ENCODE measurements at places on chromosomes 7 and 10.
A peak's percentile ranks its signal among the peaks of the same experiment; 100 is the strongest.

DNA sequence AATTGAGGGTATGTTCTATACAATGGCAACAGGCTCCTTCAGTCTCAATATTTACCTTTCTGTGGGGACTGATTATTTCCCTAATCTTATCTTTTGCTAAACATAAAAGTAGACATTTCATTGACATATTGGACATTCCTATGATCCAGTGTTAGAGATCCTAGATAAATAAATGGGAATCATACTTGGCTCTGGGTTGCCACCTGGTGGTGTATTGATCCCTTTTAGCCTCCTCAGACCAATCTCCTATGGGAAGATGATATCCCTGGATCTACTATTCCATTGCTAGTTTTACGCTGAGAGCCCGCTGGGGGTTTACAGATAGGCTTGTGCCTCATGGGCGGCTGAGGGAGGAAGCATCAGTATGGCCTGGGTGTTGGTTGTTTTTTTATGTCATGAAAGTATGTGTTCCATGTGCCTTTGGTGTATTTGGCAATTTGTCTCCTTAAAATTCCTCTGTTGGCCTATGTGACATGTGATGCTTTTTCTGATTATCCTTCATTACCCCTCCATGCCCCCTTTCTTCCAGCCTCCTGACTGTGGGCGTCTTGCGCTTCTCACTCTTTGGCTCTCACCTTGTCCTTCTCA is 18.8 kb downstream of the CELF2 start:
- peak; percentile 51 for DNase-seq

GRCh38 chr7:28155019-28155660 is 25.5 kb downstream of the JAZF1 start:
- DNase-seq, result peak; percentile 76

DNA sequence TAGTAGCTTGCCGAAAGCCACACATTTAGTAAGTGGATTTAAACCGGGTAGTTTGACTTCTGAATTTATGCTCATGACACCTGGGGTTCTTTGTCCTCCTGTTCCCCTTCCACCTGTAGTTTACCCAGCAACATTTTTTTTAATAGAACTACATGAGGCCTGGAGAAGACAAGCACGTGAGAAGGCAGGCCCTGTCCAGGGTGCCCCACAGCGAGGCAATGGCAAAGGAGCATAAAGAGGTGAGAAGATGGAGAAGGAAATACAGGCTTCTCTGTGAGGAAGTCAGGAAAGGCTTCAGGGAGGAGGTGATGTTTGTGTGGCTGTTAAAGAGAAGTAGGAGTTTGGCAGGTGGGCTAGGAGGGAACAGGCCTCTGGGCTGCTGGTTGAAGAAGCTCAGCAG is 50.3 kb upstream of the LAMB1 start:
- DNase-seq, result no peak

GRCh38 chr10:3500408-3500856 is 284.6 kb downstream of the KLF6 start:
- DNase-seq, result no peak

DNA sequence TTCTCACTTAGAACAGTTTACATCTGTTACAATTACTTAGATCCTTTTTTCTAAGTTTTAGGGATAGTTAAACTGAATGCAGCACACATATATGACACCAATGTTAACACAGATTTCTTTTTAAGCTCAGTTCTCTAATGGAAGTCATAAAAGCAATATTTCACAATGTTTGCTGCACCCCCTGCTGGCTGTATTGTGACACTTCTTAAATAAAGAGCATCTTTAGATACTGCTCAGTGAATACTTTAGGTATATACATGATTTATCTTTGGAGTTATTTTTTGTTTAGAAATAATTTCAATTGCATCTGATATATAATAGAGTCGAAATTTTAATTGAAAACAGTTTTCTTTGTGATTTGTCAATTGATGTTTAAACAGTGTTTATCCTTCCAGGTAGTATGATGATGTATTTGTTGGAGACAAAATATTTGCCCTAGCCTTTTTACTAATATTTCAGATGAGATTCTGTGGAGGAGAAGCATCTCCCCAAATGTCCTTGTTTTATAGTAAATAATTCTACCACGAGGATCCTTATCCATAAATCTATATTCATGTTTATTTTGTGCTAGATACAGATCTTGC is 174.4 kb downstream of the ST7 start:
- peak; percentile 86 for DNase-seq

DNA sequence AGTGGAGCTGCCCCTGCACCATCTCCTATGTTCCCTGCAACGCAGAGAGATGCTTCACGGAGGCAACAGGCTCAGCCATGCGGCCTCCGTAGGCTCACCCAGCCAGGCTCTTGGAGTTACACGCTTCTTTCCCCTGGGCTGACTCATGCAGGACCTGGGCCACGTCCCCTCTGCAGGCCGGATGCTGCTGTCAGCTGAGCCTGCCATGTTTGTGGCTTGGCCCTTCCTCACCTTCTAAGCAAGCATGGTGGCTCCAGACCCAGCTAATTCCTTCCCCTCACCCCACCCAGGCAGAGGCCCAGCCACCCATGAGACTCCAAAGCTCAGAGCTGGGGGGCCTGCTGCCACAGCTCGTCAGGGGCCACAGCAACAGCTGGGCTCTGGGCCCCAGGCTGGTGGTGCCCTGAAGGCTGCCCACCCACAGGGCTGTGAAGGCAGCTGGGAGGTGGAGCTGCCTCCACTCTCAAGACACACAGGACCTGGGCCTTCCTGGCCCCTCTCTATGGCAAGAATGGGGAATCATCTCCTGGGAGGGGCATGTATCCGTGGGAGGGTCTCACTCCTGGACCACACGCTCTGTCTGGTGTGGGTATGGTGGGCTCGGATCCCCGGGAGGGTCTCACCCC is 219.6 kb downstream of the ELFN1 start:
- DNase-seq, result peak; percentile 20

GRCh38 chr10:51867956-51868355 is 168.6 kb upstream of the CSTF2T start:
- peak; percentile 6 for DNase-seq

DNA sequence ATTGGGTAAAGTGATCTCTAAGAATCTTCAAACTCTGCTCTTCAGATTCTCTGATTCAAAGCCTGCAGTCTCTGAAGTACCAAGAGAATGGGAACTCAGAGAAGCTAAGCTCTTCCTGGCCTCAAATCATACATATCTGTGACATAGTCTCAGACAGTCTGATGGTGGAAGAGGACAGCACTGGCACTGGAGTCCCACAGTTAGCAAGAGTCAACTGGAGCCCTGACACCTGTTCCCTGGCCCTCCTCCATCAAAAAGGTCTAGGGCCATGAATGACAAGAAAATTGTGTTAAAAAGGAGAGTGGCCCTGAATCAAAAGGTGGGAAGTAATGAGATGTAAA is 37.7 kb downstream of the PRSS2 start:
- no peak for DNase-seq

DNA sequence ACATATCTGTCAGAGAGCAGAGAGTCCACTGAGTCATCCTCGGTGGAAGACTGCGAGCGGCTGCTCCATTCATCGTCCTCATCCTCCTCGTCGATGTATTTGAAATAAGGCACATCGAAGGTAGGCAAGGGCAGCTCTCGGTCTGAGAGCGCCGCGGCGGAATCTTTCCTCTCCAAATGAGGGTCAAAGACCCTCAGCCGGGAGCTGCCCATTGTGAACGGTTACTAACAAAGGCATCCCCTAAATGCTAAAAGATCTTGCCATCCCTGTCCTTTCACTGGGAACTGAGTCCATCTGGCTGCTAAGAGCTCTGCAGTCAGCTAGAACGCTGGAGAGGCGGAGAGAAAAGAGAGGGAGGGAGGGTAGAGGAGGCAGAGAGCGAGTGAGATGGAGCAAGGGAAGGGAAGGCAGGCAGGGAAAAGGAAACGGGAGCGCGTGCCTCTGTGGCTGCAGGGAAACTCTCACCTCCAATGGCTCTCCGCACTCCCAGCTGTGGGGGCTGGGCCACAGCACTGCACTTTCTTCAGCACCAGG is 163.4 kb downstream of the RAPGEF5 start:
- DNase-seq, result no peak

DNA sequence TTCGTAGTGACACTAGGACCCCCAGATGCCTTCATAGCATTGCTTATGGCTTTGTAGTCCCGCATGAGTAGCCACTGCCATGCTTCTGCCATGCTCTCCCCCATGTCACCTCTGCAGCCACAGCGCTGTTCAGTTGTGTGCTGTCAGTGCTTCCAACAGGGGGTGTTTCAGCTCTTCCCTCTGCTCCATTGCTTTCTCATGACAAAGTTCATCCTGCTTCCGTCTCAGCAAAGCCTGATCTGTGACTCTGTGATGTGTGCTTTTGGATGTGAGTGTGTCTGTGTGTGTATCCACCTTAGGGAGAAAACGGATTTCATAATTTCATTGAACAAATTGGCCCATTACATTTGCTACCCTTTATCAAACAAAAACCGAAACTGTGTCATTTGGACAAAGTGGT is 134.9 kb upstream of the SAMD8 start:
- DNase-seq, result no peak

GRCh38 chr10:70053841-70054288 is 1.2 kb downstream of the MACROH2A2 start:
- DNase-seq, result peak; percentile 52

GRCh38 chr10:33134011-33134751 is 176.2 kb upstream of the ITGB1 start:
- DNase-seq, result peak; percentile 16

GRCh38 chr10:10892290-10892875 is 125.3 kb upstream of the CELF2 start:
- DNase-seq, result no peak

GRCh38 chr7:28318101-28318762 is 94.1 kb upstream of the CREB5 start:
- no peak for DNase-seq

DNA sequence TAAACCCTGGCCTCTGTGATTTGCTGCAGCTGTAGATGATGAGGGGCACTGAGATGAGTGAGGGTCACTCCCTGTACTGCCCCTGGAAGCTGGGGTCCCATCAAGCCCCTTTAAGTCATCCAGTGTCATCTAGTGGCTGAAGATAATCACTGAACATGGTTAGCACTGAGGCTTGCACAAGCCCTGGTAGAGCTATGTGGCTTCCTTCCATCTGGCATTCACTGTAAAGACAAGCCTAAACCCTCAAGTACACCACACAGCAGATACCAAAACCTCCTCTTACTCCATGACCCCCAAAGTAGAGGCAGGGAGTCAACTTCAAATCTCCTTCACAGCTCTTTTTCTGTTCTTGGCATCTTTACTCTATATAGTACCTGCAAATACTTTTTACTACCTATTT is 72.7 kb upstream of the MRLN start:
- no peak for DNase-seq

DNA sequence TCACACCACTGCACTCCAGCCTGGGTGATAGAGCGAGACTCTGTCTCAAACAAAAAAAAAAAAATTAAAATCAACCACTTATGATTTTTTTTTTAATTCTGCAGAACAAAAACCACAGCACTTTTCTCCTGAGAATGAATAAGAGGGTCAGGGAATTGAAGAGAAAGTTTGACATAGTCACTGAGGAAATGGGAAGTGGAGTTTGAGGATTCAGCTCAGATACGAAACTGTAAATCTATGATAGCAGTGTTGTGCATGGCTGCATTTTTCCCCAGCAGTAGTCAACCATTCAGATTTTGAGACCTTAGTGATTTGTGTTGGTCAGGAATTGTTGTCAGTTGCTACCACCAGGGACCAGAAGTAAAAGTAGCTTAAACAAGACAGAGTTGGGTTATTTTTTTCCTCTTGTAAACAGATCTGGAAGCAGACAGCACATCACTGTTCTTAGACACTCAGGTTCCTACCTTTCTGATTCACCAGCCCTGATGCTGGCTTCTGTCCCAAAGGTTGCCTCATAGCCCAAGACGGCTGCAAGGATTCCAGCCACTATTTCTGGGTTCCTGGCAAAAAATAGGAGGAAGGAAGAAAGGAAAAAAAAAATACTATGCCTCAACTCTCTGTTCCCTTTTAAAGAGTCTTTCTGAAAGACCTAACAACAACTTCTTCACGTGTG is 20.1 kb downstream of the PILRA start:
- no peak for DNase-seq

DNA sequence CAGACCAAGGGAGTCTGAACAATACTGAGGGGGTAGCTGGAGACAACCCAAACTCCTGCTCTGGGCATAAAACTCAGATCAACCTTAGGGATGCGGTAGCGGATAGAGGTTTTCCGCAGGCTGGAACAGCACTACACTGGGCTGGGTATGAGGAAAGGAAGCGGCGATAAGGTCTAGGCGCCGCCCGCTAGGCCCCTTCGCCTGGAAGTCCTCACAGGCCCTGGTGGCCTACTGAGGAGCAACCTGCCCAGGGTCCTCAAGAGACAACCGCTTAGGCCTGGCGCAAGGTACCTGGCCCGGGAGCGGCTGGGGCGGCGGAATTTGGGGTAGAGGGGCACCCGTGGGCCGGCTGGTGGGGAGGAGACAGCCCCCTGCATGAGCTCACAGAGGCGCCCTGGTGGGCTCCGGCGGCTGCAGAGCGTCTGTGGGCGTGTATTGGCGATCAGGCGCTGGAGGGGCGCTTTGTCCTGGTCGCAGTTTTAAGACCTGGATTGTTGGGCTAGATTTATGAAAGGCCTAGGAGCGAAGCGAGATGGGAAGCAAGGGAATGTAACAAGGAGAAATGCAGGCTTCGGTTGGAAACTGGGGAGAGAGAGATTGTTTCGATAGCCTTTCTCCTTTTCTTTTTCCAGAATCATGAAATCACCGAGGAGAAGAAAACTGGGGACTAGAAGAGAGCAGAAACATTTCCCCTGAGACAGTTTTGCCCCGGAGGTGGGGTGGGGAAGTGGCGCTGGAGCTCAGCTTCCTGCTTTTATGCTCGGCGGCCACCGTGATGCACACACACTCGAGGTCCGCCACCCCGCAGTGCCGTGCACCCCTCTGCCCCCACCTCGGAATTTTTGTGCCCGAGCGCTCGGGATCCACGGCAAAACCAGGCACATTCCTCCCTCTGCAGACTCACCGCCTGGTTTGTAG is 2.4 kb upstream of the NKX2-3 start:
- peak; percentile 63 for DNase-seq

DNA sequence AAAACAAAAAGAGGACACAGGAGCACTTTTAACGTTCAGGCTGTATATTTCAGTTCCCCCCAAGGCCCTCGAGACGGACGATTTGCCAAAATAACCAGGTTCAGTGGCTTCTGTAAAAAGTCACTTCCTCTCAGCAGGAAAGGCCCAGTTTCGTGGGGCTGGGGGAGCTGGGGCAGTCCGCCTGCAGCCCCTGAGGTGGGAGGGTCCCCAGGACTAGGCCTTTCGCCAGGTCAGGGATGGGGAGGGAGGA is 28.8 kb downstream of the WDR86 start:
- no peak for DNase-seq

DNA sequence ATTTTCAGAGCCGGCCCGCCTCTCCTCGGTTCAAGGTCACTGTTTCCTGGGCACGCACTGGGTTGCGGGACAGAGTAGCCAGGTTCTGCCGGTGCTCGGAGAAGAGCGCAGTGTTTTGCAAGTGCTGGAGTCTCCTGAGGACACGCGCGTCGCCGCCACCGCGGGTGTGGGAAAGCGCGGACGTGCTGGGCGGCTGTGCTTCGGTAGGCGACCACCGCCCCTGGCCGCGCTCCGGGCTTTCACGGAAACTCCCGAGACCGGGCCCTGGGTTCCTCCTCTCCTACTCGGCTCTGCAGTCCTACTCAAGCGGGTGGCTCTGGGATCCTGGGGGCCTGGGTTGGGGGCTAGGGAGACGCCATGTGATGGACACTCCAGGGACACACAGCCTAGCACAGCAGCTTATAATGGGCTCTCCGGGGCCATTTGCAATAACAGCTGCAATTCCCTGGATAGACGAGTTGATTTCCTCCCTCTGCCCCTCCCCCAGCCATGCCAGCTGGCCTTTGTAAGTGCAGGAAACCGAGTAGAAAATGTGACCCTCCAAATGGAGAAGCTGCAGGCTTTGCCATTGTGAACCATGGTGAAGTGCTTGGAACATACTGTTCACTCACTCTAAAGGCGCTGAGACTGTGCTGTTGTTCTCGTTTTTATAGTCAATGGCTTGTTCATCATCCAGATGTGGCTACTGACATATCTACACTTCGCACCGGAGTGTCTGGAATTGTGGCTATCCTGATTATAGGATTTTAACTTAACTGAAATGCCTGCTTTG is 2.1 kb downstream of the FRAT1 start:
- DNase-seq, result peak; percentile 73
